Frontal cortex (tissue), 4 donors: ENCODE measurements at places on chromosomes 5 and 9.

- no peak for DNase-seq
Measured at GRCh38 chr5:141392429-141393198, at the start of gene PCDHGA8. Gene PCDHGA8, plus strand, starts transcription at chr5:141392633. Its CDS starts 181 bp downstream, at chr5:141392814.

DNA sequence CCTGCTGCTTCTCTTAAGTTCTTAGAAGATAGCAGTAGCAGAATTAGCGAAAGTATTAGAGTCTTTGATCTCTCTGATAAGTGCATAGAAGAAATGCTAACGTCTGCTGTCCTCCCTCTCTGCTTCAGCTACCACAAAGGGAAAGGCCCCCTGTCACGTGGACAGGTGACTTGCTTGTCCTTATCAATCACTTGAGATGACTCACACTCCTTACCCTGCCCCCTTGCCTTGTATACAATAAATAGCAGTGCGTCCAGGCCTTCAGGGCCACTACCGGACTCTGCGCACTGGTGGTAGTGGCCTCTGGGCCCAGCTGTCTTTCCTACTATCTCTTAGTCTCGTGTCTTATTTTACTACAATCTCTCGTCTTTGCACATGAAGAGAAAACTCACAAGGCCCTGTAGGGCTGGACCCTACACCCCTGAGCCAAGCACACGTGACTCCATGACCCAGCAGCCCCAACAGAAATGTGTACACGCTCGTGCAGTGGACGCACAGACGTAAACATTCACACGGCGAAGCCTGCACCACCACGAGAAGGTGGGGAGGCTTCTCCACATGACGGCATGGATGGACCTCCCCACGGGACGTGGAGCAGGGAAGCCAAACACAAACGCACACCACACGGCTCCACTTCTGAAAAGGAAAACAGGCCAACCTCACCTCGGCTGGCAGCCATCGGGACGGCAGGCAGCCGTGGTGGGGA is 38.3 kb downstream of the PNPLA7 start:
- DNase-seq = no peak

DNA sequence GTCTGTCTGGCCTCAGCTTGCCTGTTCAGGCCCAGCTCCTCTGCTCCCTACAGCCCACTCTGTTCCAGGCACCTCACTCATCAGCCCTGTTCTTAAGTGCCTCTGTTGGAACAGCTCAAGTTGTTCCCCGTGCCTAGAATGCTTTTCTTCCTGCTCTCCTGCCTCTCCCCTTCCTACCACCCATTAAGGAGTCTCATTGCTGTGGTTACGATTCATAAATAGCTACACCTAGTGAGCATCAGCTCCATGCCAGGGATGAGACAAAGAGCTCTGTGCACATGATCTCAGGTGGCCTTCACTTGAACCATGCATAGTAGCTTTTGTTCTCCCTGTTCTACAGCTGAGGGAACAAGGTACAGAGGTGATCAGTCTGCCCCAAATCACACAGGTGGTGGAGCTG is 54.3 kb downstream of the PSD2 start:
- DNase-seq = no peak

DNA sequence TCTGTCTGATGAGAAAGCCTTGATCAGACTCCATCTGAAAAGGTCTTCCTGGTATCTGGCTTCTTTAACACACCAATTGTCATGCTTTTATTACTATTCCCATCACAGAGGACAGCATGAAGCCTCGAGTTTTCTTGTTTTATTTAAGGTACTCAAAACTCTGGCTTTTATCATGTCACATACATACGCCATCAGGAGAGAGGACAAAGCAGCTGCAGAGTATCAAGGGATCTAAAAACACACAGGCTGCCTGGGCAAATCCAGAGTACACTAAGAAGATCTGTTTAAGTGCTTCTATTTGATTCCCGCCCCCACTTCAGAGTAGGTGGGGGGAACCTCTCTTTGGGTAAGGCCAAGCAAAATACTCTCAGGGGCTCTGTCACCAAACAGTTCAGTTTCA is 277.2 kb downstream of the SPOCK1 start:
- no peak for DNase-seq

GRCh38 chr5:72020161-72020983 is 86.9 kb upstream of the MAP1B start:
- no peak for DNase-seq

DNA sequence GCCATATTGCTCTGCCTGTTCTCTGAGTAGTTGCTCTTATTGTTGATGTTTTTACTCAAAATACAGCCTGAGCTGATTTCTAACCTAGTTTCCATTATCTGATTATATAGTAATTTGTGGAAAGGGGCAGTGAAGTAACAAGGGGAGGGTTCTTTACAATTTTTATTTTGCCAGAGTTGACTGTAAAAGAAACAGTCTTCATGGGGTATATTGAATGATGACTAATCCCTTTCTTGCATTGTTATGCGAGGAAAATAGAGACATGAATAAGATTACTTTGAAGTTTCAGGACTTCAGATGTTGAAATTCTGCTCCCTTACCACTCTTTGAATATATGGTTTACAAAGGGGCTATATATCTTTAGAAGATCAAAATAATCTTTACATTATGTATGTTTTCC is 9.1 kb upstream of the LRRC70 start:
- no peak for DNase-seq

DNA sequence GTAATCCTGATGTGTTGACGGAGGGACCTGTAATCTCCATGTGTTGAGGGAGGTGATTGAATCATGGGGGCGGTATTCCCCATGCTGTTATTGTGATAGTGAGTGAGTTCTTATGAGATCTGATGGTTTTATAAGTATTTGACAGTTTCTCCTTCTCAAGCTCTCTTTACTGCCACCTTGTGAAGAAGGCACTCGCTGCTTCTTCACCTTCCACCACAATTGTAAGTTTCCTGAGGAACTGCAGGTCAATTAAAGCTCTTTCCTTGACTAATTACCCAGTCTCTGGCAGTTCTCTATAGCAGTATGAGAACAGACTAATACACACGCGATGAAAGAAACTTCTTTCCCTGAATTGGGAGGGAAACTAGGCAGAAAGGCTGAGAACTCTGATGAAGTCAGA is 141.1 kb upstream of the RAD23B start:
- no peak for DNase-seq

- DNase-seq = no peak
Measured at GRCh38 chr5:3347741-3348140, 247.9 kb upstream of the IRX1 start.

- no peak for DNase-seq
Measured at GRCh38 chr5:109868737-109869136, 179.0 kb downstream of the MAN2A1 start.

DNA sequence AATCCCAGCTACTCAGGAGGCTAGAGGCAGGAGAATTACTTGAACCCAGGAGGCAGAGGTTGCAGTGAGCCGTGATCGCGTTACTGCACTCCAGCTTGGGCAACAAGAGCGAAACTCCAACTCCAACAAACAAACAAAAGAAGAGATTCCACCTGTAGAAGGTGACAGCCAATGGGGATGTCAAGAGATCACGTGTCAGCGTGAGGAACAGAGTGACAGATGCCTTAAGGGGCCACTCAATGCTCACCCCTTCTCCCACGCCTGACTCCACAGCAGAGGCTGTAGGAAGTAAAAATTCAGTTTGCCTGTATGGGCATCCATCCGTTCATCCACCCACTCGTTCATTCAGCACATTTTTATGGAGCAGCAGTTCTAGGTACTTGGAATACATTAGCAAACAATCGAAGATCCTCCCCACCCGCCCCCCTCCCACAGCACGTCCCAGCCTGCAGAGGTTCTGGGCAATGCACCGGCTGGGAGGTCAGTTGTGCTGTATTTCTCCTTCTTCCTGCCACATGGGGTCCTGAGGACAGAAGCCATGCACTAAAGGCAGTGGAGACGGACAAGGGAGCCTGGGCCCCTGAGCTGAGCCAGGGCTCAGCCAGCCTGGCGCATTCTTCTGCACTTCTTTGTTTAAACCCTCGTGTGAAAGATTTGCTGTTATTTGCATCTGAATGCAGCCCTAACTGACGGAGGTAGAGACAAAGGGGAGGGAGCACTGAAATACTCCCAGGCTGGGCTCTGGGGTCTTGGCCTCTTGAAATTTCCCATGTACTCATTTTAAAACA is 11.3 kb upstream of the RNF130 start:
- no peak for DNase-seq

- DNase-seq = no peak
Measured at GRCh38 chr9:37309136-37309535, 113.4 kb upstream of the GRHPR start.

- peak; percentile 47 for DNase-seq
Measured at GRCh38 chr9:129280623-129281271, 102.7 kb upstream of the IER5L start.

DNA sequence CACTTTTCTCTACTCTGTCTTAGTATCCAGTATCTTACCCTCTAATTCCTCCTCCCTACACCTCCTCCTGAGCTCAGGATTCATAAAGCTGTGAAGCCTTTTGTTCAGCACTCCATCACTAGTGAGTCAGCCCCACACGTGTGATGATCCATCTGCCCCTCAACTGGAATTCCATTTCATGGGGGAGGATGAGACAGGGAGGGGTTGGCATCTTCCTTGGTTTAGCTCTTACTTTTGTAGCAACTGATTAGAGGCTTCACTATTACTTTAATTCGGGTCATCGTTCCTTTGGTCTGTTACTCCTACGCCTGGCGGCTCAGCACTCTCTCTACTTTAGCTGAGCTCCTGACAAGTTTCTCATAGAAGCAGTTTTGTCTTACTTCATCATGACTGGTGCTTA is 11.8 kb downstream of the BTNL8 start:
- no peak for DNase-seq

DNA sequence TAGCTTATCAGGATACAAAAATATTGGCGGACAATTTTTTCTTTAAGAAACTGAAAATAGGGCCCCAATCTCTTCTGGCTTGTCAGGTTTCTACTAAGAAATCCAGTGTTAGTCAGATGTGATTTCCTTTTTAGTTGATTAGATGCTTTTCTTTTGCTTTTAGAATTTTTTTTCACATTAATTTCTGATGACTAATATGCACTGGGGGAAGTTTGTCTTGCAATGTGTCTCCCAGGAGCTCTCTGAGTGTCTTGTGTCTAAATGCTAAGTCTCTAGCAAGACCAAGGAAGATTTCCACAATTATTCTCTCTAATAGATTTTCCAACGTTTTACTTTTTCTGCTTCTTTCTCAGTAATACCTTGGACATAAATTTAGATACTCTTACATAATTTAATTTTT is 559.8 kb upstream of the TYRP1 start:
- DNase-seq = no peak
